ENCODE measurements at places on chromosomes 2 and 18.

- no peak for DNase-seq
Measured at GRCh38 chr2:237319887-237320286, 94.1 kb downstream of the COL6A3 start.

GRCh38 chr2:11591091-11591490 is 57.2 kb downstream of the GREB1 start:
- no peak for DNase-seq

- DNase-seq = no peak
Measured at GRCh38 chr18:12325726-12326245, 17.7 kb downstream of the TUBB6 start.

- no peak for DNase-seq
Measured at GRCh38 chr2:178782236-178782635, 25.0 kb downstream of the TTN start.

GRCh38 chr2:67898595-67898994 is 164.2 kb downstream of the C1D start:
- DNase-seq = no peak
